ENCODE measurements at places on chromosomes 6 and 20.

GRCh38 chr20:59222253-59223181 lies 58.9 kb downstream of the ZNF831 start:
- peak; percentile 74 for DNase-seq

- no peak for DNase-seq
These were observed 17.3 kb upstream of the NT5E start for GRCh38 chr6:85432554-85432953.

DNA sequence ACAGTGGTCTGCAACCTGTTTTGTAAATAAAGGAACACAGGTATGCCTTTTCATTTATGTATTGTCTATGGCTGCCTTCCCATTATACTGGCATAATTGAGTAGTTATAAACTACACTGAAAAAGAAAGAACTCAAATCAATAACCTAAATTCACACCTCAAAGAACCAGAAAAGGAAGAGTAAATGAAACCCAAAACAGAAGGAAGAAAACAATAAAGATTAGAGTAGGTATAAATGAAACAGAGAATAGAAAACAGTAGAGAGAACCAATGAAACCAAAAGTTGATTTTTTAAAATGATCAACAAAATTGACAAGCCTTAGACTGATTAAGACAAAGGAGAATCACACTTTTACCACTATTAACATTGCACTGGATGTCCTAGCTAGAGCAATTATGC lies 34.7 kb downstream of the FAM184A start:
- DNase-seq: no peak

GRCh38 chr6:89667872-89668556 lies 29.5 kb upstream of the LYRM2 start:
- no peak for DNase-seq

DNA sequence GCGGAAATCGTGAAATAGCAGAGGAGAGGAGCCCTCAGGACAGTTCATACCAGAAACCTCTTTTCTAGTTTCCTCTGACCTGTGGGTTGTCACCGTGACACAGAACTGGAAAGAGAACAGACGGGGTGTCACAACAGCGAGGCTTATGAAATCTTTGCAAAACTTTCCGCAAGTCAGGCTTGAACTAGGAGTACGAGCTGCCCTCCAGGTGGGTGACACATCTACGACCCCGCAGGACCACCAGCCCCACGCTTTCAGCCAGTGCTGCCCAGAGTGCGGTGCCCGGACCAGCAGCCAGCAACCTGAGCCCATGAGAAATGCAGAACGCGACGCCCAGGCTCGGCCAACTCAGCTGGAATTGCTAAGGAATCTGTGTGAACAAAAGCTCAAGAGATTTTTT lies 30.8 kb downstream of the WRNIP1 start:
- DNase-seq: no peak

DNA sequence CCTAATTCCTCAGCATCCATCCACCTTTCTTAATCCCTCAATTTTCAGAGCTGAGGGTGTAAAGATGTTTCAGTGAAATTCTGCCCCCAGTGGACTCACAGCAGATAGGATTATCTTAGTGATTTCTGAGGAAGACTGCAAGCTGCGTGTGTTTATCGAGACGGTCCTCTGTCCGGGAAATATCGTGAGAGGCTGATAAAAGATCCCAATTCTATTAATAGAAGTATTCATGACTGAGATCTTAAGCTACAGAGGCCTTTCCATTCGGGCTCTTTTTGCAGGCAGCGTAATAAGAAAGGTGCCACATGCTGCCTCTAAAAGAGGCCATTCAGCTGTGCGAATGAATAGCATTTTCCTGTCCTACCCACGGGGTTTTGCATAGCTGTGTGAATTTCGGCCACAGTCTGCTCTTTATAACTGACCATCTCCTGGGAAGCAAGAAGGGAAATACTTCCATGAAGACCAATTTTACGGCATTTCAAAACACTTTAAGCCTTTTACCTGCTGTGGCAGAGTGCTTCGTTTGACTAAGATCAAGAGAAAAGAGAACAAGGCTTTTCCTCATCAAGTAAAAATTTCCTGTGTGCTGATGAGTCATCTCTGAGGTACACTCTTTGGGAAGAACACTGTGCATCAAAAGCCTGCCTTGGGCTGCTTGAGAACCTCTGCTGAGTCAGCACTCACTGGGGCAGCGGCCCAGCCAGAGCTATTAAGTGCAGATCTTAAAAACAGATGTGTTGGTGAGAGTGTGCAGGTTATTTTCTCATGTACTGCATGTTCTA lies 208.8 kb downstream of the ARHGAP18 start:
- DNase-seq: no peak

DNA sequence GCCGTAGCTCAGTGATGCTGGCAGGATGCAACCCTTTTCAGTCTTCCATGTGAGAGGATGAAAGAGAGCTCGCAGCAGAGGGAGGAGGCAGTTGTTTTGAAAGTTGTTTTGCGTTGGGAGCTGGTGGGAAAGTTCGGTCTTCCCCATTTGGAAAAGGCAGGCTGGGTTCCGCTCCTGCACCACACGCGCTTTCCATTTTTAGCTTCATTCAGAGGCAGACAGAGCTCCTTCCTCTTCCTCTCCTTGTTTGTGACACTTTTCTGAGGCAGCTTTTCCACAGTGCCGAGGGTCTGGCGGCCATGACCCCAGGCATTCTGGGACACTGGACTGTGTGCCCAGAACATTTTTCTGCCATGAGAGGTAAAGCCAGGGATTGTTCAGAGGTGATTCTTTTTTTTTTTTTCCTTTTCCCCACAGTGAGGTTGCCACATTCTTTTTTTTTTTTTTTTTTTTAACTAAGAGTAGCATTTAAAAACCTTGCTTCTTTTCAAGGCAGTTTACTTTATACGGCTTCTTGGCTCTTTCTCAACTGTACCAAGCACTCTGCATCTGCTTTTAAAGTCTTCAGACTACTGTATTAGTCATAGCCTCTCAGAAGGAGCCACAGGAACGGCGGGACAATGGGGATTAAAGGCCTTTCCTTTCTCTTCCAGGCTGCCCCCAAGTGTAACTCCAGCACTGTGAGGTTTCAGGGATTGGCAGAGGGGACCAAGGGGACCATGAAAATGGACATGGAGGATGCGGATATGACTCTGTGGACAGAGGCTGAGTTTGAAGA lies 1.6 kb downstream of the PRDM1 start:
- DNase-seq: no peak

DNA sequence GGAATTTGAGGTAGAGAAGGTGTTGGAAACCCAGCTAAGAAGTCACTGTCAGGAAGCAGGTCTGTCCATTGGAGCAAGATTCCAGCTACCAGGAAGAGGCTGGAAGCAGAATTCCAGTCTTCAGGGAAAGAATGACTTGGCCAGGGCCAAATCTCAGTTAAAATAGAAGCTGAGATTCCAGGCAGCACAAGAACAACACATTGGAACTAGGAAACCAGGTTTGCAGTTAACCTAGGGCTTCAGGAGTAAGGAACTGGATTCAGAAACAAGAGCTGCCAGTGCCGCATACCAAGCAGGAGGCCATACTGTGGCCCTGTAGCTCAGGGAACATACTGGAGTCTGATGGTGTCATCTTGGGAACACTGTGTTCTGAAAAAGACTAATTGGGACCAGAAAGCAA lies 73.7 kb upstream of the FUCA2 start:
- no peak for DNase-seq

DNA sequence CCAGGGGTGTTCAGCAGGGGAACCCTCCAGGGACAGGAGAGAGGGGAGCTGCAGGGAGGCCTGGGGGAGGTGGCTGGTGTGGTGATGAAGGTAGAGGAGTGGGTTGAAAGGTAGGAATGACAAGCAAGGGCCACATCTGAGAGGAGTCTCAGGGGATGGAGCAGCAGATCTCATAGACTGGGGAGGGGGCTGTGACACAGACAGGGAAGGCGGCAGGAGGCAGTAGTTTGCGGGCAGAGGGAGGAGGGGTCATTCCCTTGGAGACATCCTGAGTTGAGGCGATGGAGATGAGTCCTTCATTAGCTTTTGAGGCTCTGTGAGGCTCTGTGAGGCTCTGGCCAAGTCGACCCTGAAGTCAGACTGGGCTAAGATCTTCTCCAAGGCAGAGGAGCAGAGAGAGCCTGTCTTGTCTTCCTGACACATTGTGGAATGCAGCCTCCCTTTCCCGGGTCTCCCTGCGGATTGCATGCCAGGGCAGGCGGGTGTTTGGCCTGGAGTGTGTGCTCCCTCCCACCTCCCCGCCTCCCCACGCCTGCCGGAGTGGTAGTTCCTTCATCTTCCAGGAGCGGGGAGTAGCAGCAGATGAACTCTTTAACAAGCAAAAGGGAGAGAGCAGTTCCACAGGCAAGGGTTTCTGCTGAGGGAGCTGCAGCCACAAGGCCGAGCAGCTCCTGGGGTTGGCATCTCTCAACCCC lies 34.3 kb upstream of the MLN start:
- no peak for DNase-seq

DNA sequence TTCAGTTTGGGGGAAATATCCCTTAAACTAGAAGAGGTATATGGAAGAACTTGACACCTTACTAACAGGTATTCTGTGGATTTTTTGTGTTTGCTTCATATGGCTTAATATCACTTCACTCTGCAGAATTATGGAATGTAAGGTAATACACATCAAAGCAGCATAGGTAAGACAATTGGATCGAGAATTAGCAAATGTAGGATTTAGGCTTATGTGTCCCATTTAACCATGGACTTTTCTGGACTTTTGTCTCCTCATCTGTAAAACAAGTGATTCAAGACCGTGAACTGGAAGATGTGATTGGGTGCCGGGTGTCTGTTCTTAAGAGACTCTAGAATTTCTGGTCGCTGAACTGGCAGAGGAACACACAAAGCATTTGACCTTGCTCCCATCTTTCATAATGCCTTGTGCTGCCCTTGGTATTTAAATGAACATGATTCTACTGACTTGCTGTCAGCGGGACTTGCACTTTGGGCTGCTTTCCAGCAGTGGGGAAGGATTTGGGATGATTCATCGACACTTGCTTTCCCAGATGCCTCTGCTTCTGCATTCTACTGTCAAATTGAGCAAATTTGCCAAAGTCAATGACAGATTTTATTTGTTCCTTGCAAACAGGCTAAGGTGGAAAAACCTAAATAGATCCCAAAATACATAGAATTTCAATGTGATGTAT lies 199.8 kb downstream of the PLCB1 start:
- no peak for DNase-seq

GRCh38 chr6:106702451-106703110 lies 73.2 kb downstream of the QRSL1 start:
- DNase-seq: no peak

DNA sequence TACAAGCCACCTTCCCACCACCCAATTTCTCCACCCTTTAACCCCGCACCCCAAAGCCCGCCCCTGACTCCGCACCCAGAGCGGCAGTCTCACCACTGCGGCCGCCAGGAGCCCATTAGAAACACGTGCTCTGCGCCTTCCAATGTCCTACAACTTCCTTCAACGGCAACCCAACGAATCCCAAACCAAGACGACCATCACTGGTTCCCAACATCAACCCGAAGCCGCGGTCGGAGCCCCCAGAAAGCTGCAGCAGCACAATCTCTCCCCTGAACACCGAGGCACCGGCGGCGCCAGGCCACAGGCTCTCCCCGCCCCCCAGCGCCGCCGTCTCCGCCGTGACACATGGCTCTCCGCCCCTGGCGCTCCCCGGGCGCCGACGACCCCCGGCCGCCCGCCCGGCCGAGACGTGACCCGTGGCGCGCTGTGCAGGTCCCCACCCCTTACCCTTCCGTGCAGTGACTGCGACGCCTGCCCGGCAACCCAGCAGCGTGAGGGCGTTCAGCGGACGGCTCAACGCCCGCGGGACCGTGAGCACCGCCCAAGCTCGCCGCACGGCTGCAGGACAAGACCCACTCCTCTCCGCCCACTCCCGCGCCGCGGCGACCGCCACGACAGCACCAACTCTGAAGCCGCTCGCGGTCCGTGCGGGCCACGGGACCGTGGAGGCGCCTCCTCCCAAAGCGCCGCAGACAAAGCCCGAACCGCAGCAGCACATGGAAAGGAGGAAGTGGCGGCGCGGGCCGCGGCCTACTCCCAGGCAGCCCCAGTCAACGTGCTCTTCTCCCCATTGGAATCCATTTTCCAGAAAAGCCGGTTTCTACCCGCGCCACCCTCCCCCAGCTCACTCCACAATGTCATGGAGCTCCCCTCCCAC lies 551 bp downstream of the SYNCRIP start:
- DNase-seq: peak; percentile 42

- no peak for DNase-seq
These were observed 249.6 kb upstream of the MOCS1 start for GRCh38 chr6:40183902-40184301.

GRCh38 chr20:26295006-26295405 lies 598.4 kb upstream of the ZNF337 start:
- no peak for DNase-seq

GRCh38 chr20:49478266-49478665 lies 4.2 kb downstream of the KCNB1 start:
- no peak for DNase-seq

- DNase-seq: peak; percentile 51
These were observed 131.6 kb upstream of the NEDD9 start for GRCh38 chr6:11363881-11364576.

DNA sequence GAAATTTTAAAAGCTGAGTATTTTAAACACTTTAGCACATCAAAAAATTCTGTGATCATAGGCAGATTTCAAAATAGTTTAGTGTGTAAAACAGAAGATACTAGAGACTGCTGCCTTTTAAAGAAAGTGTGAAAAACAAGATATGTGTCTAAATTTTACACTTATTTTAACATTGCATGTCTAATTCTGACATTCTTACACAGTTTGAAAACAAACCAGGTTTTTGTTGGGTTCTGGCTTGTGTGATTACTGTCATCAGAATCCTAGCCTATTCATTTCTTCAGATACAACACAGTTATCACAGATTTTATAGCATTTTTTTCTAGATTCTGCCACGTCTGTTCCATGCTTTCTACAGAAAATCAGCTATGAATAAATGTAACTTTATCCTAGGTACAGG lies 257.1 kb downstream of the EYS start:
- no peak for DNase-seq

DNA sequence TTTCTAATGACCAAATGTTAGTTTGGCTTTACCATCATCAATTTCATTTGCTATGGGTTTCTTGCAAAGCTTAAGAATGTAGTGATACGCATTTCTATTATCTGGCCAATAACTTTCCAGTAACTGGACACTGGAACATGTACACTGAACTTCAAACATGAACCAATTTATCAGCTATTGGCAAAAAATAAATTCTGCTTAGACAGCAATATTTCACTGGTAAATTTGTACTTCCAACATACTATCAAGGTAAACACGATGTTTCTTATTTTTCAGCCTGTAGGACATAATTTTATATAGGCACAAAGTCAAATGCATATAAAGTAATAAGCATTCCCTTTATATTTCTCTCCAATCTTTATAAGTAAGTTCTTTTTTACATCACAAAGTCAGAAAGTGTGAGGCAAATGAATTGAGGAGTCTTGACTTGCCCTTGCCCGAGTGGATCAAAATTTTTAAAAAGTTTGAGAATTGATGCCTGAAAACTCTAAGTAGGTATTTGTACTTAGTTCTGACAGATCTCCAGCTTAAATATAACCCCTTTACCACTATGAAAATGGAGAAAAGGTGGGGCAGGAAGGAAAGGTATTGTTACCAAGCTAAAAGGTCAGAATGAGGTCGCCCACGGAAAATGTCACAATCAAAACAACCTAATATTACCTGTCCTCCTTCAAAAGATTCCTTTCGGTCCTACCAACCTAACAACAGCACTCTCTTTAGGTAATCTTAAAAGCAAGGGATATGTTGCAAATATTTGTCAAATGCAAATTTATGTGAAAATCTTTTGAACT lies 41.3 kb downstream of the STK38 start:
- no peak for DNase-seq

GRCh38 chr6:72715119-72715518 lies 93.3 kb downstream of the KCNQ5 start:
- DNase-seq: no peak

- DNase-seq: no peak
These were observed 66.0 kb upstream of the CDH4 start for GRCh38 chr20:61185841-61186601.
